ENCODE measurements at places on chromosomes 12 and 14. TPM values are rescaled to one million over a fixed set of nuclear protein-coding genes. Genes with fewer than 3 reads are reported as not detected.

- no peak for DNase-seq
Measured at GRCh38 chr12:125159702-125160101, 94.5 kb downstream of the AACS start.

GRCh38 chr14:81033698-81034240, 78.3 kb downstream of the TSHR start:
- no peak for DNase-seq

The PHLDA1 gene
- 24.4 TPM for total RNA-seq

The FAM90A1 gene
- total RNA-seq: 0.18 TPM

DNA sequence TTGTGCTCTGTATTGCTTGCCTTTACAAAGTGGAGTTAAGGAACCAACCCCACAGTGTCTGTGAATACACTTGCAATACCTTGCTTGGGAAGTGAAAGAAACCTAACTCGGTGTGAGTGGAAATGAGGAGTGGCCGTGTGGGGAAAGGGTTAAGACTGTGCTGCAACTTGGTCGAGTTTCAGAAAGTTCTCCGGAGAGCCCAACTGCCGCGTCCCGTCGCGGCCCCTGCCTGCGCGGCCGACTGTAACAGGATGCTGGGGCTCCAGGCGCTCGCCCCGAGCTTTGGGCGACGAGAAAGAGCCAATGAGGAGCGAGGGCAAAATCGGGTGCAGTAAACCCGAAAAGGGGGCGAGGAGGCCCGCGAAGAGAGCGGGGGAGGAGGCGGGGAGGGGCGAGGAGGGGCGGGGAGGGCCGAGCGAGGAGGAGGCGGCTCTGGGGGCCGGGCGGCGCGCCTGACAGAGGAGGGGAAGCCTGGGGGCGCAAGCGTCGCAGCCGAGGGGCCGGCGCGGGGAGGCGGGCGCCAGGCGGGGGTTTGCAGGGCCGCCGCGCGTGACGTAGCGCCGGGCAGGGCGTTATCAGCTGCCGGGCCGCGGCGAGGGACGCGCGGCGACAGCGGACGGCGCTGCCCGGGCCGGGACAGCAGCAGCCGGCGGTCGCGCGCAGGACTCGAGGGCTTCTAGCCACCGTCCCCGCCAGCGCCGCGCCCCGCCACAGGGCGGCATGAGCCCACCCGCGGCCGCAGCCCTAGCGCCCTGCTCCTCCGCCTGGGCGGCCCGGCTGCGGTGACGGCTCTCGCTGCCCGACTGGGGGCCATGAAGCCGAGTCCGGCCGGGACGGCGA, at the start of gene DACT1:
DACT1 (plus strand) TSS at position 572 of the 840 bp plus-strand sequence; CDS start at position 813, 241 bp downstream.
- DNase-seq: peak; percentile 84

DNA sequence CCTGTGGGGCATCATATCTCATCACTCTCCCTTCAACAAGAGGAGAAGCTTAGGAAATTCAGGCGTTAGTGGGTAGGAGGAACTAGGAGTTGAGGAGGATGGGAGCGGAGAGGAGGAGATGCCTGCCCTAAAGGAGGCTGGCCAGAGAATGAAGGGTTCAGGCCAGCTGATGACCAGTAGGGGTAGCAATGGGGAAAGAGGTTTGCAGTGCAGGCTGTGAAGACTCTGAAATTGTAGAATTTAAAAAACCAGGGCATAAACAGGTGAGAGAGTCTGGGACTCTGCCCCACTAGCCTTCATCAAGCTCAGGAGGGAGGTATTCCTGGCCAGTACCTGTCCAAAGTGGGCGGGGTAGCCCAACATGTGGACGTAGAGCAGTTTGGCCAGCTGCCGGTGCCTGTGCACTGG, 809 bp downstream of the AP1G2 start:
- DNase-seq: no peak

Measured in ovary (tissue), 10 donors.